ENCODE measurements at places on chromosomes 5 and 9. TPM values are rescaled to one million over a fixed set of nuclear protein-coding genes. Genes with fewer than 3 reads are reported as not detected.

DNA sequence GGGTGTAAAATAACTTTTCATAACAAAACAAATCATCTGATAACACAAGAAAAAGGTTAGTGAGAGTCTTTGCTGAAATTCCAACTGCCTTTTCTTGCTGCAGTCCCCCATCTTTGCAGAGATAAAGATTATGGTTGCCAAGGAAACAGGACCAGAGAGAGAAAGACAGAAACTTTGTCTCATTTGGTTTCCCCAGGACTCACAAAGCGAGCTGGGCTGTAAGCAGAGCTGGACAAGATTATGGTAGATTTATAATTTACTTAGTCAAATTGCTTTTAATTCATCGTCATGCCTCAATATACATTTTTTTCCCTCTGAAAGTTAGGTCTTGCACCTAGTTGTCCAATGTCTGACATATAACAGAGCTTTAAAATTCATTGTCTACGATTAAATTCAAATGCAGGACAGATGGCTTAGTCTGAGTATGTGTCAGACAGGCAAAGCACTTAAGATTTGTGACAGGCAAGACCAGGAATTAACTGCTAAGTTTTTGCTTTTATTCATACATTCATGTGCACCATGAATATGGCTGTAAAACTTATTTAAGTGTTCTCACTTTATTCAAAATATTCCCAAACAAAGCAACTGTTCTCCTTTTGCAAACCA is 17.4 kb downstream of the ENC1 start:
- DNase-seq, result no peak

The GRM6 gene
- not detected for total RNA-seq

The TRMO gene
- total RNA-seq, result 39.0 TPM

DNA sequence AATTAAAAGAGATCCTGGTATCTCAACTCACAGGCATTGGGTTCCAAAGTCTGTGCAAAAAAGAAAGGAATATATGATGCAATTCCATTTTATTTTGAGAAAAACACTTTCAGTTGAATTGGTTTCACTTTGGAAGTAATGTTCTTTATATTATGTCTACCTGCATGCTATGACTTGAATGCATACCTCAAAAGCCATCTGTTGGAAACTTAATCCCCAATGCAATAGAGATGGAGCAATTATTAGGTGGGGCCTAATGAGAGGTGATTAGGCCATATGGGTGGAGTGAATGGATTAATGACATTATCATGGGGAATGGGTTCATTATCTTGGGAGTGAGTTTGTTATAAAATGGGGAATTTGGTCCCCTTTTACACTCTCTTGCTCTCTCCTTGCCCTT is 293.3 kb downstream of the CSNK1G3 start:
- DNase-seq, result no peak

DNA sequence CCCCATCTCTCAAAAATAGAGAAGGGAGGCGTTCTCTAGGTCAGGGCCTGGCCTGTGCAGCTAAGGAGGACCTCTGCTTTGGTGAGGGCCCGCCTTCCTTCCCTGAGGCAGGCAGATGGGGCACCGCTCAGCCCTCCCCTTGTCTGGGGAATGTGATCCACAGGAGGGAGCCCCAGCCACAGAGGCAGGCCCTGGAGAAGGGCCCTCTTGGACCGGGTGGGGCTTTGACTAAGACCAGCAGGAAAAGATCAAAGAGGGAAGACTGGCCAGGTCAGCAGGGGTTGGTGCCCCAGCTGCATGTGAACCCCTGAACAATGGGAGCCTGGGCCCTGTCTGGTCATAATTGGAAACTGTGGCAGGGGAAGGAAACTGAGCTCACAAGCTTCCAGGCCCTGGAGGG is 21.9 kb downstream of the PTPA start:
- DNase-seq, result no peak

Measured in kidney epithelial cell (primary cell).